CD4-positive, alpha-beta T cell (primary cell): ENCODE measurements at places on chromosomes 3 and 15.

- no peak for DNase-seq
Observed at GRCh38 chr15:43436395-43436794, 56.6 kb downstream of the TP53BP1 start.

- no peak for DNase-seq
Observed at GRCh38 chr3:176789947-176790346, 407.3 kb downstream of the TBL1XR1 start.

DNA sequence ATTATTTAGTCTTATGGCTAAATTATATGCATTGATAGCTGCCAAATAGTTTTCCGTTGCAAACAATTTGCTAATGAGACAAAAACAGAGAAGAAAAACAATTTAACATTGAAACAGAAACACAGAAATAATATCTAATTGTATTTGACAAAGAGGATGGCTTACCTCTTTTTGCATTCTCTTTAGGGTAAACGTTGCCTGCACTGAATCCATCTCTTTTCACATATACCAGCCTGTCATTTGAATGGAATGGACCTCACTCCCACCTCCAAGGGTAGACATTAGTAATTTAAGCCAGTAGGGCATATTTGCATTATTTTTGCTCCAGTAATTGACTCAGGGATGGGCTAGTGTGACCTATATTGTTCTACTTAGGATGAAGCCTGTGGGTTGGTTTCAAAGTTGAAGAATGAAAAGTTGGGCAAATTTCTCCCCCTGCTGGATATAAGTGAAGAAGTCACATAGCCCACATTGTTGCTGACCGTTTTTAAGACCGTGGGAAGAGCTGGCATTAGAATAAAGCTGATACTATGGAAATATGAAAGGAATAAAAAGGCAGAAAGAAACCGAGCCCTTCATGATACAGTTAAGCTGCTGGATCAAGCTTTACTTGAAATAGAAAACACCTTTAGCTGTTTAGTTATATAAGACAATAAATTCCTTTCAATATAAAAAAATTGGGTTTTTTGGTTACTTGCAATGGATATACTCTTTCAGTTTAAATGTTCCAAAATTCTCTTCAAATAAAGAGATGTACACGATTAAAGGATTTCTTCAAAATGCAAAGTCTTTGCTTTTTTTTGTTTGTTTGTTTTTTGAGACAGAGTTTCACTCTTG, 26.9 kb downstream of the PIERCE2 start:
- no peak for DNase-seq

DNA sequence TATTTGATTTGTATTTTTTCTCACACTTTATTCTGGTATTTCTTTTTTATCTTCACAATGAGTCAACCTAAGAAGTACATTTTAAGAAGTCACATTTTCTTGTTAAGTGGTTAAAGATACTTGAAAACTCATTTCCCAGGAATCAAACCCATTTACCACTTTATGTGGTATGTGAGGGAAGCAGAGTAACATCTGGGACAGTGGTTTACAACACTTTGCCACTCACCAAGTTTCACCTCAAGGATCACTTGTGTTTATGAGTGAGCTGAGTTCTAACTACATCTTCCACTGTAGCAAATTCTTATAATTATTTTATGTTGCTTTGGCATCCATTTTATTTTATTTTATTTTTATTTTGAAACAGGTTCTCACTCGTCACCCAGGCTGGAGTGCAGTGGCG, 53.8 kb downstream of the IGSF11 start:
- DNase-seq = no peak

DNA sequence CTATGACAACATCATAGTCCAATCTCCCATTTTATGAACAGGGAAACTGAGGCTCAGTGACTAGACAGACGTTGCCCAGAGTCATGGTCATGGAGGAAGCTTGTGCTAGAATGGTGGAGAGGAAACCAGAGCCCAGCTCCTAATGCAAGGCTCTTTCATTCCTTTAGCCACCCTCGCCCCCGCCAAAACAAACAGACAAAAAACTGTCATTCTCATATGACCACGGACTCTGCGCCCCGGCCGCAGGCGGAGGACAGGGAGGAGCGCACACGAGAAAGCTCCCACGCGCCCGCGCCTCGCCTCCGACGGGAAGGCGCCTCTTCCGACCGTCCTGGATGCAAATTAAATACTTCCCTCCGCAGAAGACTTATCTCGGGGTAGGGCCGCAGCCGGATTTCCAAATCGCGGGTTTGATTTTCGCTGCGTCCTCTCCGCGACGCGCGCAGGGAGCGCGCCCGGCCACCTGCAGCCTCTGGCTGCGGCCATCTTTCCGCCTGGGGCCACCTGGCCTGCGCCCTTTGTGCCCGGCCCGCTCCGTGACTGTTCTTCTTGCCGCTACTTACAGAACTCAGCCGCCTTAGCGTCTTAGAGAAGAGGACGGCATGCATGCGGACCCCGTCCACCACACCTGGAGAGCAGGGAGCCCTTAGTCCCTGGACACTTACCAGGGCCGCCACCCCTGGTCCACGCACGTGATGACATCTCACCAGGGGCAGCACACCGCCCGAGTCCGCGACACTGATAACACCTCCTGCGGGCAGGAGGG, 670 bp upstream of the ATP13A3 start:
- DNase-seq = peak; percentile 41

- no peak for DNase-seq
Observed at GRCh38 chr15:89999676-90000185, 1.4 kb upstream of the ZNF710 start.

DNA sequence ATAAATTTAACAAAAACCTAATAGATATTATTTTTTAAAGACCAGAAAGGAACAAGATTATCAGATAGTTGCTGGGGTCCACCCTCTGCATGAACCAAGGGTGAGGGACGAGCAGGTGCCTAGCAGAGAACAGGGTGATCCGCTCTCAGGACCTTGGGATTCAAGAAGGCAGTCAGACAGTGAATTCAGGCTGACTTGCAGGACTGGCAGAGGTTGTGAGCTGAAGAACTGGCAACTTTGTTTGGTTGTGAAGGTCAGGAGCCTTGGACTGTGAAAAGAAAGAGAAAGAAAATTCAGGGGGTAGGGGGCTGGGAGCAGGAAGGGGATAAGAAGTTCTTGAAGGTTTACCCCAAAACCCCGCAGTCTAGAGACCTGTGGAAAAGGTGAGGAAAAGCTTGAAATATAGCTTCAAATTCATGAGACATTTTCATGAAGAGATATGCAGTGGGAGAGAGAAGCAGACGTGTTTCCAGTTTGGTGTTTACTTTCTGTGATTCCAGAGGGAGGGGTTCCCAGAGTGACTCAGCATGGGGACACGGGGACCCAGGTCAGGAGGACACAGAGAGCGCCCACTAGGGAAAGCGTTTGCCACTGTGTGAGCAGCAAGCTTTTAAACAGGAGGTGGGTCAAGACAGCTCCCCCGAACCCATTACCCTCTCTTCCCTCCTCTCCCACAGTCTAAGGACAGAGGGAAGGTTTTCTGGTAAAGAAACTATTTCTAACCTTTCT, 217.2 kb upstream of the UMPS start:
- DNase-seq = no peak

DNA sequence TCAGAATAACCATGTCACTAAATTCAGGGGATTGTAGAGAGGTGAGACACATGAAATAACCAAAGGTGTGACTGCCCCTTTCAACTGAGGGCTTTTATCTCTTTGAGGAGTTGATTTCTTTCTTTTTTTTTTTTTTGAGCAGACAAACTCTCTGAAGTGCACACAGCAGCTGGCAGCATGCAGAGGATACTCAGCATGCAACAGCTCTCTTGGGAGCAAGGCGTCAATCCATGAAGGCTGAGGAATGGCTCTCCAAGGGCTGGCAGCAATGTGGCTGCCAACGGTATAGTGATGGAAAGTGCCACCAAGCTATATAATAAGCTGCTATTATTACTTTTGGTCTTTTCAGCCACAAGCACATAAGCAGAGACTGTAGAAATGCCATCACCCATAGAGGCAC, 226.7 kb upstream of the FEZF2 start:
- no peak for DNase-seq

DNA sequence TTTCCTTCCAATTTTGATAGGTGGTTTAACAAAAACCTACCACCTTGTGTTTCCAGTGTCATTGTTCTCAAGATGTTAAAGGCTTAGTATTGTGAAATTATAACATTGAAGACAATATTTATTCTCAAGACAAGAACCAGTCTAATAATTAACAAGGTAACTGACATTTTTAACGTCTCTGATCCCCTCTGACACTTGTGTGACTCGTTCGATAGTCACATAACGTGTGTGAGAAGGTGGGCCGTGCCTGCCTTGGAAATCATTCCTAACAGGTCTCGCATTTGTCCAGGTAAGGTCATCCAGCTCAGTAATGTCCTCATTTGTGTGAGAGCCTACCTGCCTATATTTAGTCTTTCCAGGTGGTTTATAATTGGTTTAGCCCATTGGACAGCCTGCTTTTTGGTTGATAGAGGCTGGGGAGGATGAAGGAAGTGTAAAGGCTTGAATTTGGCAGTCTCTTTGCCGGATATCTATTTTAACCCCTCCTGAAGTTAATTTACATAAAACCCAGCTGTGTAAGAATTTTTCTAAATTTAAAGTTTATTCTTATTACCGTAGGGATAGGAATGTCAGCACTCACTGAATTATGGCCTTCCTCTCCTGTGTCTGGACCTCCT, 94.4 kb downstream of the AKAP13 start:
- no peak for DNase-seq

DNA sequence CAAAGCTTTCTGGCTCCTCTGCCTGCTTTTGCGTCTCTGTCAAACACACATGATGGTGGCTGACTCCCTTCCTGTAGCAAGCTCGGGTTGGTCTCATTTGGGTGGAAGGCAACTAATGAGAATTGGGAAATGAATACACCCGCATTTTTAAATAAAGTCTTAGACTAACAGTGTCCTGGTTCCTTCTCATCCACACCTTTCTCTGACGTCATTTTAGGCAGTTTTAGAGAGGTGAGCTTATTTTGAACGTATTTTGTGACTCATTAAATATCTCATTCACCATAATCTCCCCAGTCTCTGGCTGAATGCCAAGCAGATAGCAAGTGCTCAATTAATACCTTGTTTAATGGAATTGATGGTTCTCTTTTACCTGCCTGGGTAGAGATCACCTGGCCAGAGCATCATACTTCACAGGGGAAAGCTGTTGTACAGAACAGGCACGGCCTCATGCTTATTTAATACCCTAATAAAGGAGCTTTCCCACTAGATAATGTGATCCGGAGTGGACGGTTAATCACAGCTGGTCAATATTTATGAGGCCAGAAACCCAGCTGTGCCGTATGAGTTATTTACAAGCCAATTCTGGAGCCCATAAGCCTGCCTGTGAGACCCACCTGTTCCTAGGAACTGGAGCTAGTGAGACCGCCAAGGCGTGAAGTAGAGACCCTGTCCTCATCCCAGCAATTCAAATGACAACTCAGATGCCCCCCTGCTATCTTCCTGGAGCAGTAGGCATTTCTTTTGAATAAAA, 149.7 kb upstream of the PROK2 start:
- DNase-seq = no peak

DNA sequence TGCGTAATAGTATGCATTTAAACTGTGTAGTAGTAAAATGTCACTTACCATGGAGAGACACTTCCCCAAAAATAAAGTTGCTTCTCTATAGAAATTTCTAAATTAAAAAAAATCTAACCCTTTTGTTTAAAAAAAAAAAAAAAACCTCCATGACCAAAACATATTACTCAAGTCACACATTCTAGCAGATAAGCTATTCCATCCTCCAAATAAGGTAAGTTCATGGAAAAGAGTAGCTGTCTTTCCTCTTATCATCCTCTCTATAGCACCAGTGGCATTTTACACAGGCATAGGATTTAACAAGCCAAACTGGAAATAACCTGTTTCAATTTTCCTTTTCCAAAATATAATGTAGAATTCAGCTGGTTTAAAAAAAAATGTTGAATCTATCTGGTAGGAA, 57.4 kb downstream of the LRRFIP2 start:
- DNase-seq = no peak

- DNase-seq = no peak
Observed at GRCh38 chr3:58989163-58989562, 60.7 kb downstream of the CFAP20DC start.

DNA sequence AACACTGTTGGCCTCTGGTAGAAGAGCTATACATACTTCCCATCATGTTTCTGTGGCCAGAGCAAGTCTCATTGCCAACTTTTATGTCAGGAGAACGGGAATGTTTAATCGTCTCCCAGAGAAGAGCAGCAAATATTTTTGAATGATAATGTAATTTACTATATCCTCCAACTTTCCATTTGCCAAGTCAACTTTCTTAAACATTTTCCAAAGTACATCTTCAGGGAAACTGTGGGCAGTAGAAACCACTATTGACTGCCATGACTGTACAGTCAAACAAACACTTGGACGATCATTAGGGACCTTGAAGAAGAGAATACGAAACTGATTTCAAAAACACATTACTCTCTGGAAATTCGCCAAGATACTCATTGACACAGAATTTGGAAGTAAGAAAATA, 201.5 kb downstream of the GABRB3 start:
- DNase-seq = no peak

- peak; percentile 34 for DNase-seq
Observed at GRCh38 chr3:183202004-183202722, 39.6 kb upstream of the LAMP3 start.

- no peak for DNase-seq
Observed at GRCh38 chr3:32531010-32531647, 28.5 kb upstream of the CMTM6 start.

DNA sequence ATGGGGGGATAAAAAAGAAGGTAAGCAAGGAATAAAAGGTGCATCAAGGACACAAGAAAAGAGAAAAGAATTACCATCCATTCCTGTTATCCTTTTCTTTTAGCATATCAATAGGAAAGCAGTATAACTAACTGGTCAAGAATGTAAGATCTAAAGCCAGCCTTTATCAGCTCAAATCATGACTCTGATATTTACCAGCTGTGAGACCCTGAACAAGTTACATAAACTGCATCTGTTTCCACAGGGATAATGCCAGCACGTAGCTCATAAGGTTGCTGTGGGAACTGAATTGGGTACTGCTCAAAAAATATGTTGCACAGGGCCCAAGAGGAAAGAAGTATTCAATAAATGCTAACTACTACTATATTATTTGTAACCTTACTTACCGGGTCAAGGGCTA, 1092.2 kb upstream of the CFAP20DC start:
- no peak for DNase-seq

- no peak for DNase-seq
Observed at GRCh38 chr3:178805741-178806140, 265.9 kb downstream of the ZMAT3 start.

- peak; percentile 47 for DNase-seq
Observed at GRCh38 chr3:30752970-30753369, 141.5 kb downstream of the GADL1 start.

- DNase-seq = no peak
Observed at GRCh38 chr3:67389176-67389575, 265.2 kb downstream of the SUCLG2 start.

DNA sequence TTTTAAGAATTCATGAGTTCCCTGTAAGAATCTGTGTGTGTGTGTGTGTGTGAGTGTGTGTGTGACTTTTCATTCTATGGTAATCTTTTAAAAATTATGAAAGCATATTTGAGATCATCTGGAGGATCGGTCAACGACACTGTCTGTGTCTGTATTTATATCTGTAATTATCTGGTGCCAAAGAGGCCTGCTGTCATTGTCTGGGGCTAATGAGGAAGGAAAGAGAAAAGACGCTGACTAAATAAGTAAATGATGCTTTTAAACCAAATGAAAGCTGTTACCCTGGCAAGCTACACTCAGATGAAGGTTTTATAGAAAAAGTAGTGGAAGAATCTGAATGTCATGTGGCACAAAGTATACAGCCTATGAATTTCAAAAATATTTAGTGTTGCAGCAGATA, 439.8 kb downstream of the RBMS3 start:
- no peak for DNase-seq
